Vagina (tissue), 2 donors: ENCODE measurements at places on chromosomes 2 and 18.

GRCh38 chr2:54207666-54208195 is 48.3 kb downstream of the TSPYL6 start:
- H3K27ac ChIP-seq = peak overlapping the region; percentile 41
- peaks cover 27% of the 10 kb centered on the region for H3K4me1 ChIP-seq
- no peaks in the 10 kb centered on the region for H3K36me3 ChIP-seq
- no peaks in the 10 kb centered on the region for H3K27me3 ChIP-seq
- no peak overlapping the region for H3K4me3 ChIP-seq

- no peak for DNase-seq
- H3K27me3 ChIP-seq = no peaks in the 10 kb centered on the region
- no peak overlapping the region for H3K27ac ChIP-seq
- H3K36me3 ChIP-seq = no peaks in the 10 kb centered on the region
- no peak overlapping the region for H3K4me3 ChIP-seq
- peaks cover 7% of the 10 kb centered on the region for H3K4me1 ChIP-seq
Measured at GRCh38 chr2:19120941-19121750, 237.3 kb downstream of the OSR1 start.

DNA sequence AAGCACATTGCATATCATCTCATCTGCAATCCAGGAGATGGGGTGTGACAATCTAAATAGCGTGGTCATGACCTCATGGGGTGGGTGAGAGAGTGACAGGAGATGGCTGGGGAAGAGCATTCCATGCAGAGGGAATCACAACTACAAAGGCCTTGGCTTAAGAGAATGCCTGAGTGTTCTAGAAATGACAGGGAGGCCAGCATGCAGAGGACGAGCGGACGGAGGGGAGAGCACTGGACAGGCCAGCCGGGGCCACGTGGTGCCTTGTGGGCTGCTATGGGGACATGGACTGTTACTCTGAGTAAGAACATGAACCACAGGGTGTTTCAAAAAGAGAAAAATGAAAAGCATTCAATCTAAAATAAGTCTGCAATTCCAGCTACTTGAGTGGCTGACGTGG is 117.9 kb upstream of the ODC1 start:
- DNase-seq = no peak
- H3K4me3 ChIP-seq = no peak overlapping the region
- H3K4me1 ChIP-seq = no peaks in the 10 kb centered on the region
- no peaks in the 10 kb centered on the region for H3K36me3 ChIP-seq
- H3K27ac ChIP-seq = no peak overlapping the region

GRCh38 chr2:74385396-74385795 is 5.3 kb upstream of the DCTN1 start:
- DNase-seq = no peak
- H3K4me3 ChIP-seq = no peak overlapping the region
- H3K27ac ChIP-seq = no peak overlapping the region
- H3K36me3 ChIP-seq = no peaks in the 10 kb centered on the region
- peaks cover 80% of the 10 kb centered on the region for H3K4me1 ChIP-seq

DNA sequence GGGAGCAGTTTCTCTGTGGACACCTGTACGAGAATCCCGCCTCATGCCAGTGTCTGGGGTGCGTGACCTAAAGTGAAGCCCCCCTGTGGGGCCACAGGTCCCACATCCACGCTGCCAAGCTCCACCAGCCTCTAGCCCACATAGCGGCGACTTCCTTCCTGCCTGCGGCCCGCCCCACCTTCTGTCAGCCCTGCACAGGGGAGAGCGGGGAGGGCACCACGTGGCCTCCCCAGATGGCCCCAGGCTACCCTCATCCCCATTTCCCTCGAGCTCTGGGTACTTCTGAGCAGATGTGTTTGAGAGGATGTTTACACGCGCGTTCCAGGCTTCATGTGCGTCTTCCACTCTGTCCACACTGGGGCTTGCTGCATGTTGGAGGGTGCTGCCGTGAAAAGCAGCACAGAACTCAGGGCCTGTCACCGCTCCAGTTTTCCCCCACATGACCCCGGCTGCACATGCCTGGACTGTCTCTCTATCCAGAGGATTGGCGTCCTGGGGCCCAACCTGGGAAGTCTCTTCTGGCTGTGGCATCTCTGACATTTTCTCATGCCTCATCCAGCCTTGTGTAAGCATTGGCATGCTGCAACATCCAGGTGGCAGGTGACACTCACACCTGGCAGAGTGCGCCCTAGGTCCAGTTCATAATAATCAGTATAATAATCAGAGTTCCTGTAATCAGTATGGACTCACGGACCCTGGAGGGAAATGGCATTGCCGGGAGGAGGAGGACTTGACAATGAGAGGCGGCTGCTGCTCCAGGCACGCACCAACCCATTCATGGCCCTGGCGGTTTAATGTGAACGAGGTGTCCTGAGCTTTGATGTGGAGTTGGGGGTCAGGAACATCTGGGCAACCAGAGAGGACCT is 146.3 kb upstream of the TWIST2 start:
- no peaks in the 10 kb centered on the region for H3K36me3 ChIP-seq
- H3K4me1 ChIP-seq = peaks cover 1% of the 10 kb centered on the region
- H3K27ac ChIP-seq = no peak overlapping the region

- no peaks in the 10 kb centered on the region for H3K4me1 ChIP-seq
- no peaks in the 10 kb centered on the region for H3K36me3 ChIP-seq
- no peak overlapping the region for H3K4me3 ChIP-seq
- H3K27me3 ChIP-seq = no peaks in the 10 kb centered on the region
- DNase-seq = peak; percentile 22
Measured at GRCh38 chr2:227774011-227774624, 28.4 kb downstream of the SCYGR8 start.

- DNase-seq = no peak
- no peak overlapping the region for H3K4me3 ChIP-seq
- H3K27me3 ChIP-seq = no peaks in the 10 kb centered on the region
- H3K36me3 ChIP-seq = no peaks in the 10 kb centered on the region
- H3K27ac ChIP-seq = no peak overlapping the region
- no peaks in the 10 kb centered on the region for H3K4me1 ChIP-seq
Measured at GRCh38 chr18:980586-980985, 75.9 kb downstream of the ADCYAP1 start.

- no peaks in the 10 kb centered on the region for H3K27me3 ChIP-seq
- no peak overlapping the region for H3K4me3 ChIP-seq
- no peaks in the 10 kb centered on the region for H3K36me3 ChIP-seq
- H3K4me1 ChIP-seq = no peaks in the 10 kb centered on the region
- H3K27ac ChIP-seq = no peak overlapping the region
Measured at GRCh38 chr2:113160962-113161361, 12.8 kb upstream of the PSD4 start.

DNA sequence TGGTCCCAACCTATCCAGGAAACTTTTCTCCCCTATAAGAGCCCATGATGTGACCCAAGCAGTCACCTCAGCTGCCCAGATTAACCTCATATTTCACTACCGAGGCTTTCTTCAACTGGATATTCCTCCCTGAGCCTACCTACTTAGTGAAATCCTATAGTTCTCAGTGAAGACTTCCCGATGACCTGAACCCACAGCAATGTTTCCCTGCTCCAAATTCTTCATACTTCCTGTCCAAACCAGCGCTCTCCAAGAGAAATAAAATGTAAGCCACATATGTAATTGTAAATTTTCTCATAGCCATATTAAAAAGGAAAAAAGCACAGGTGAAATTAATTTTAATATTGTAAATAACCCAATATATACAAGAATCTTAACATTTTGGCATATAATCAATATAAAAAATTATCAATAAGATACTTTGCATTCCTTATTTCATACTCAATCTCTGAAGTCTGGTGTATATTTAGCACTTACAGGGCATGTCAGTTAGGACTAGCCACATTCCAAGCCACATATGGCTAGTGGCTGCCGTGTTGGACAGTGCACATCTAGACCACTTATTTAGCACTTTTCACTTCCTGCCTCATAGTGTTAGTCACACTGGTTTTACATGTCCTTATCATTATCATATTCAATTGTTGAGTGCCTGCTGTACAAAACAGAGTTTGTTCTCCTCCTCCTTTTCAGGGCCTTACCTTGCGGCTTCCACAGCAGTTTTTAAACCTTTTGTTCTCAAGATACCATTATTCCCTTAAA is 1.9 kb upstream of the STAT4 start:
- no peaks in the 10 kb centered on the region for H3K27me3 ChIP-seq
- peaks cover 12% of the 10 kb centered on the region for H3K4me1 ChIP-seq
- no peak overlapping the region for H3K4me3 ChIP-seq
- no peak overlapping the region for H3K27ac ChIP-seq

DNA sequence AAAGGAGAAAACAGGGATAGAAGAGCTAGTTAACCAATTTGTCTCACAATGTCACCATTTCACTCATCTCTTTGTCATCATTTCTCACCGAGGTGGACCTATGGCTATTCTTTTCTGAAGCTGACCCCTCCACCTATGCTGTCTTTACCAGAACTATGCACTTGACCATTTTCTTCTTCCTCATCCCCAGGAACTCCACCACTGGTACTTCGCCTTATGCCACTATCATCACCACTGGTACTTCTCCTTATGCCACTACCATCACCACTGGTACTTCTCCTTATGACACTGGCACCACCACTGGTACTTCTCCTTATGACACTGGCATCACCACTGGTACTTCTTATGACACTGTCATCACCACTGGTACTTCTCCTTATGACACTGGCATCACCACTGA is 745.8 kb upstream of the CHAC2 start:
- no peaks in the 10 kb centered on the region for H3K4me1 ChIP-seq
- H3K36me3 ChIP-seq = no peaks in the 10 kb centered on the region
- DNase-seq = no peak
- H3K4me3 ChIP-seq = no peak overlapping the region

GRCh38 chr2:77604953-77605929 is 83.1 kb upstream of the LRRTM4 start:
- no peak overlapping the region for H3K4me3 ChIP-seq
- DNase-seq = no peak
- no peaks in the 10 kb centered on the region for H3K4me1 ChIP-seq
- no peaks in the 10 kb centered on the region for H3K36me3 ChIP-seq
- H3K27ac ChIP-seq = no peak overlapping the region

- no peak overlapping the region for H3K4me3 ChIP-seq
- DNase-seq = no peak
- no peaks in the 10 kb centered on the region for H3K4me1 ChIP-seq
- H3K27me3 ChIP-seq = no peaks in the 10 kb centered on the region
Measured at GRCh38 chr2:234536178-234536965, 39.5 kb upstream of the ARL4C start.

- H3K4me1 ChIP-seq = peaks cover 10% of the 10 kb centered on the region
- H3K27me3 ChIP-seq = no peaks in the 10 kb centered on the region
Measured at GRCh38 chr2:143258126-143258892, 129.1 kb downstream of the ARHGAP15 start.
